ENCODE measurements at places on chromosomes 2 and 18. TPM values are rescaled to one million over a fixed set of nuclear protein-coding genes. Genes with fewer than 3 reads are reported as not detected.

The IAH1 gene
- total RNA-seq = 64.4 TPM

DNA sequence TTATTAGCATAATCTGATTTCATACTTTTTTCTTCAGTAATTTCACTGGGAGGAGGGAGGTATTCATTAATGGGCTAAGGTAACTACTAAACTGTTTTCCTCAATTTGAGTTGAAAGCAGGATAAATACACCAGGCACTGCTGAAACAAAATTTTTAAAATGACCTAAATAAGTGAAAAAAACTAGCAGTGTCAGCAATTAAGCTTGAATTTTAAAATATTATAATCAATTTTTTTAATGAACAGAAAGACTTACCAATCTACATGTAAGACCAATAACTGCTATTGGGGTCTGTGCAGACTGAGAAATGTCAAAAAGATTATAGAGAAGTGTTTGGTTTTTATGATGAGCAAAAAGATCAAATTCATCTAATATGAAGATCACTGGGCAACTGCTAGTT is 68.4 kb downstream of the ORC4 start:
- H3K4me3 ChIP-seq = no peak overlapping the region
- H3K36me3 ChIP-seq = peaks cover 9% of the 10 kb centered on the region
- H3K27ac ChIP-seq = no peak overlapping the region
- no peaks in the 10 kb centered on the region for H3K4me1 ChIP-seq
- DNase-seq = no peak
- H3K27me3 ChIP-seq = no peaks in the 10 kb centered on the region

The SLC4A5 gene
- total RNA-seq = 3.0 TPM

GRCh38 chr2:113264713-113265403 is 13.9 kb downstream of the PAX8 start:
- no peak overlapping the region for H3K4me3 ChIP-seq
- DNase-seq = no peak
- H3K36me3 ChIP-seq = peaks cover 3% of the 10 kb centered on the region
- peaks cover 7% of the 10 kb centered on the region for H3K4me1 ChIP-seq
- no peak overlapping the region for H3K27ac ChIP-seq

The TBR1 gene
- total RNA-seq = not detected

Data from activated CD4-positive, alpha-beta T cell treated with anti-CD3 and anti-CD28 coated beads, Interleukin-2, amount 10 ng/mL, durations not matched to agents 7 days and 5 days (primary cell).